Activated T-cell treated with anti-CD3 and anti-CD28 coated beads for 1 hour (primary cell): ENCODE measurements at places on chromosomes 7 and 10.

GRCh38 chr7:73431041-73431835 is 2.3 kb upstream of the FZD9 start:
- DNase-seq: no peak

- DNase-seq: no peak
Observed at GRCh38 chr7:117470777-117471176, 9.0 kb upstream of the CFTR start.

DNA sequence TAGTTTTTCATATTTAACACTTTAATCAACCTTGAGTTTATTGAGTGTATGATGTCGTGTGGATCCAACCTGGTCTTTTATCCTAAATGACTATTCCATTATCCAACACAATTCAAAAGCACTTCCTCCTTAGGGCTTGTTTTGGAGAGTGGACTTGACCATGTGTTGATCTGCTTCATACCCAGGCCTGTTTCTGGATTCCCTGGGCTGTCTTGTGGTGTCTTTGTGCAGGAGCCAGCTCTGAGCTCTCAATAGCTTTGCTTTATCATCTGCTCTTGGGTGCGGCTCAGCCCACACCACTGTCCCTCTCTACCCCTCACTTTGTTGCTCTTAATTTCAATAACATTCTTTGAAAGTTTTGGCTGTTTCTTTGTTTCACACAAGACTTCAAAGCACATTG is 70.9 kb upstream of the CHST15 start:
- no peak for DNase-seq

DNA sequence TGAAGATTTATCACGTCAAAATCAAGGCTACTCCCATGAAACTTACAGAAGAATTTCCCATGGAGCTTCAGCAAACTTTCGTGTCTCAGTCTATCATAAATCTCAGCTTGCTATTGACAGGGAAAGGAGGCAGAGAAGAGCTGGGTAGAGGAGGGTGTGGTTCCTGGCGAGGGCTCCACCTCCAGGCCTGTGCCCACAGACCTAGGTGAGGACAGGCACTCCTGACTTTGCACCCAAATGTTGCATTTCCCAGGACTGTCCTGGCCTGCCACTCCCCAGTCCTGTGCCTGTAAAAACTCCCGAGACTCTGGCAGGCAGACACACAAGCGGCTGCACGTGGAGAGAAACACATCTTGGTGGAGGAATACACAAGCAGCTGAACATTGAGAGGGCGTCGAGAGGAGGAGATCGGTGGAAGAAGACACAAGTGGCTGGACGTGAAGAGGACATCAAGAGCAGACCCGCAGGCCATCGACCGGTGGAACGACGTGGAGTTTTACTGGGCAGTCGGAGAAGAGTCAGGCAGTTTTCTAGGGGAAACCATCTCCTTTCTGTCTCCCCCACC is 145.1 kb downstream of the CTNNA3 start:
- DNase-seq: no peak

DNA sequence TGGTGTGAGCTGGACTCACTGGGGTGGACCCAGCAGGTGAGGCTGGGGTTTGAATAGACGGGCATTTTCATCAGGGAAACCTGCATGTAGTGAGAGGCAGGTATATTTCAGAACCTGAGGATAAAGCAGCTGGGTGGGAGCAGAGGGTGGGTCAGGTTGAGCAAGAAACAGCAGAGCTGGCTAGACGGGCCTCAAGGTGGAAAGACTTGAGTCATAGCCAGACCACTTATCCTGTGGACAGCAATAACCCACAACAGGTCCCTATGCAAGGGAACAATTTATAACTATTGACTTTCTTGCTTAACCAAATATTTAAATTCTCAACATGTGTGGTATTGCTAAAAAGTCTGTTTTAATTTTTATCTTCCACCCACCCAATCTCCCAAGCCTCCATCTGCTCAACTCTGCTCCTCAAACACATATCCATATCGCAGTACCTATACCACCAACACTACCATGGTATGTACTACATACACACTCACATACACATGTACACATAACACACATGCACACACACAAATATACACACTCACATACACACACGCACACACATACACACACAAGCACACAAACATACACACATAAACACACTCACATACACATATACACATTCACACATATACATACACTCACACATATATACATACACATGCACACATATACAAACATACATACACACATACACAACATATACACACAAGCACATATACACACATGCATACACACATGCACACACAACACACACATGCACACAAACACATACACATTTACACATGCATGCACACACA is 129.0 kb upstream of the C7orf33 start:
- no peak for DNase-seq

DNA sequence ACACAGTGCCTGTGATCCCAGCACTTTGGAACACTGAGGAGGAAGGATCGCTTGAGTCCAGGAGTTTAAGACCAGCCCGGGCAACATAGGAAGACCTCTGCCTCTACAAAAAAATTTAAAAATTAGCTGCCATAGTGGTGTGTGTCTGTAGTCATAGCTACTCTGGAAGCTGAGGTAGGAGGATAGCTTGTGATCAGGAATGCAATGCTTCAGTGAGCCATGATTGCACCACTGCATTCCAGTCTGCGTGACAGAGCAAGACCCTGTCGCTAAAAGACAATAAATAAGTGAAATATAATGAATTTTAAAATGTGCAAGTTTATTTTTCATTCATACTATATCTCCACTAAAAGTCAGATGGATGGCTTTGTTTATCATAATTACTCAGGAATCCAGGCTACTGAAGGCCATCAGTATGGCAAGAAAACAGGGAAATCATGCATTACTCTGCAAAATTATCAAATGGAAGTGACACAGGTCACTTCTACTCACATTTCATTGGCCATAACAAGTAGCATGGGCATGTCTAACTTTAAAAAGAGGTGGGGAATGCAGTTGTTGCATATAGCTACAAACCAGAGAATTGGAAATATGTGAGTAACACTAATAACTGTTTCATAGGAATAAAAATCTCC is 32.9 kb upstream of the FAM3C start:
- DNase-seq: no peak

- peak; percentile 33 for DNase-seq
Observed at GRCh38 chr7:28078036-28078901, 102.3 kb downstream of the JAZF1 start.

DNA sequence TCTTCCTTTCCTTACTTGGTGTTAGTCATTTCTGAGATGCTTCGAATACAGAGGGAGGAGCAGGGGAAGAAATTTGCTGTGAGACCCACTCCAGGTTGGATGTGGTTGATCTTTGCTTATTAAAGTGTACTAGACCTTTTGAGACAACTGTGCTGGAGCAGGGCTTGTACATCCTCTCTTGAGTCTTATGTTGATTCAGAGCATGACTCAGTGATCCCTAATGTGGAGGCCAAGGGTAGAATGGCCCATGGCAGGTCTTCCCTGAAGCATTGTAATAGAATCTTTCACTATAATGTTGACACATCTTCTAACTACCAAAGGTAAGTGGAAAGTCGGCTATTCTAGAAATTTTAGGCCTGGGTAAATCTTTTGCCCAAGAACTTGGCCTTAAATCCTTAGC is 17.0 kb upstream of the SFR1 start:
- no peak for DNase-seq

GRCh38 chr10:132975831-132976682 is 33.7 kb upstream of the CFAP46 start:
- DNase-seq: no peak

GRCh38 chr7:4014346-4015050 is 667.6 kb upstream of the FOXK1 start:
- no peak for DNase-seq

DNA sequence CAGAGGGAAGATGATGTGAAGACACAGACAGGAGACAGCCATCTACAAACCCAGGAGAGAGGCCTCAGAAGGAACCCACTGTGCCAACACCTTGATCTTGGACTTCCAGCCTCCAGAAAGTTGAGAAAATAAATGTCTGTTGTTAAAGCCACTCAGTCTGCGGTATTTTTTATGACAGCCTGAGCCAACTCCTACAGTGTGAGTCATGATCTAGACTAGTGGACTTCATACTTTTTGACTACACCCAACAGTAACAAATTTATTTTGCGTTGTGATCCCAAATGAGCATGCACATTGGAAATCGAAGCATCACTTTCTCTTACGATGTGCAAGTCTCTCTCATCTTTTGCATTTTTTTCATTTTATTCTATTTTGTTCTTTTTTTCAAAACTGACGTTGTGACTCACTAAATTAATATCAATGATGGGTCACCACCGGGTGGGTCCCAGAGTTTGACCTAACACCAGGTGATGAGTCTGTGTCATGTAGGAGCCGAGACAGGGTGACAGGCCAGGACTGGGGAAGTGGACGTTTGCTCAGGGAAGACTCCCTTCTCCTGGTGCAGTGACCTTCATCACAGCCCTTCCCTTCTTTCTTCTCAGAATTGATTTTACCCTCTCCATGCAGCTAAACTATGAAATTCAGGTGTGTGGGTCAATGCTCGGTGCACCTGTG is 28.9 kb downstream of the PHYH start:
- no peak for DNase-seq

GRCh38 chr7:129532375-129532774 is 30.0 kb downstream of the SMKR1 start:
- DNase-seq: no peak

DNA sequence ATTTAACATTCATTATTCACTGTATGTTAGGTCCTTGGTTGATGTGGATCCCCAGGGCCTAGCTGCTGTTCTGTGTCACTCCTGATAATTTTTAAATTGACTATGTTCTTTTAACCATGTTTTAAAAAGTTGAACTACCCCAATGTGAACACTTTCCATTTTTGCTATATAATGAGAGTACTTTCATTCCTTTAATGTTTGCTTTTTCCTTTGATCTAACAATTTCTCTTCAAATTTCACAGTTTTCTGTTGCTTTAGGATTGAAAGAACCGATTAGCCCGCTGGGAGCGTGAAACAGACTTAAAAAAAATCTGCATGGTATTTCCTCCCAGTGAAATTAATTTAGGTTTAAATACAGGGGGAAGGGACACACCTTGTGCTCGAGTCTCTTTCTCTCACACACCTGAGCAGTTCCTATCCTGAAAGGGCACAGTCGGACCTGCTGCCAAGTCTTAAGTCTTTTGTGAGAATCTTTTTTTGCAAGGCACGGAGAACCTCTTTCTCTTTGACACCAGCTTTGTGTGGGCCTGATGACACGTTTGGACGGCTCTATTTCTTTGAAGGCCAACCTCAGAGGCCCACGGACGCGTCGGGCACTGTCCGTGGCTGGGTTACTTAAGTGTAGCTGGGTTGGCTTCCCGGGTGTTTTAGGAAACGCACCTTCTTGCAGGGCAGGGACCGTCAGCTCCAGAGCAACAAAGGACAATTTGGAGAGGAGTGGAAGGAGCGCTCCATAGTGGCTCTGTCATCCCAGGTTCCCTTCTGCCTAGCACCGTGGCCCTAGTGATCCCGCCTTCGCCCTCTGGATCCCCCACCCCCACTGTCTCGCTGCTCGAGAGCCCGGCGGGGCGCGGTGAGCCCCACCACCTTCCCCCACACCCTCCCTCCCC is 1.0 kb upstream of the CHN2 start:
- no peak for DNase-seq

DNA sequence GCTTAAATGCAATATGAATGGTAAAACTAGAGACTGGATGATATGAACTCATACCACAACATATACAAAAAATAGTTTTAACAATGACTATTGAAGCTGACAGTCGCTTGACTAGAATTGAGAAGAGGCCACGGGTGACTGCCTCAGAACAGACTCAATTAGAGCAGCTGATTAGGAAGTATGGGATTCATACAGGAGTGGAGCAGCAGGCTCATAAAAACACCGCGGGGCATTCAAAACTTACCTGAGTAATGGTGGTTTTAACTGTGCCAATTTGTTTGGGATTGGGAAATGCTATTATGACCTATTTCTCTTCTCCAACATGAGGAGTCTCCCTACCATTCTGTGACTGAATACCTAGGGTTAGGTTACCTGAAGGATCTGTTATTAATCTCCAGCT is 2.1 kb downstream of the CADPS2 start:
- DNase-seq: no peak

GRCh38 chr10:28200775-28201174 is 102.1 kb downstream of the MPP7 start:
- no peak for DNase-seq

DNA sequence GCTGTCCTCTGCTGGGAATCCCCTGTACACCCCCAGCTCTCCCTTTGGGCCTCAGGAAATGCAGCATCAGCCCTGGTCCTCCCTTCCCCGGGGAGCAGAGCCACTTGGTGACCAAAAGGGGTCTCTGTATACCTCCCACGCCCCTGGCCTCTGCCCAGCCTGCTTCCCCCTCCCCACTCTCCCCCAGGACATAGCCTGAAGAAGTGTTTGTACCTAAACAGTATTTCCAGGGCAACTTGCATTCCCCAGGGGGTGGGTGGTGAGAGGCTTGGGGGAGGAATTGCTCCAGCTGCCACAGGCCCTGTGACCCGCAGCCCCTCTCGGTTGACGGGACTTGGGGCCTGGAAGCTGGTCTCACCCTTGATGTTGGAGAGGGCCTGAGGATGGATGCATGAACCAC is 39.3 kb downstream of the TMEM270 start:
- no peak for DNase-seq

DNA sequence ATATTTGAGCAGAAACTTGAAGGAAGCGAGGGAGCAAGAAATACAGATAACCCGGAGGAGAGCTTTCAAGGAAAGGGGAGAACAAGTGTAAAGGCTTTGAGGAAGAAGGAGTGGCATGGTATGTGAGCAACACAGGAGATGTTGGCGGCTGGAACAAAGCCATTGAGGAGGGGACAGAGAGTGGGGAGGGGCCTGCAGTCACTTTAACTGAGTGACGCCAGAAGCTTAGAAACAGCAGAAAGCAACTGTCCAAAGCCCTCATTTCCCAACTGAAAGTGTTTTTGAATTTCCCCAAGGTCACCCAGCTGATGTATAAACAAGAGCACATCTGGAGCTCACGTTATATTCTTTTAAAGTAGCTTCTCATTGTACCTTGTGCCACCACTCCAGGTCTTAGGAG is 19.1 kb downstream of the AUTS2 start:
- DNase-seq: no peak

GRCh38 chr7:51482976-51483375 is 166.4 kb upstream of the COBL start:
- no peak for DNase-seq

DNA sequence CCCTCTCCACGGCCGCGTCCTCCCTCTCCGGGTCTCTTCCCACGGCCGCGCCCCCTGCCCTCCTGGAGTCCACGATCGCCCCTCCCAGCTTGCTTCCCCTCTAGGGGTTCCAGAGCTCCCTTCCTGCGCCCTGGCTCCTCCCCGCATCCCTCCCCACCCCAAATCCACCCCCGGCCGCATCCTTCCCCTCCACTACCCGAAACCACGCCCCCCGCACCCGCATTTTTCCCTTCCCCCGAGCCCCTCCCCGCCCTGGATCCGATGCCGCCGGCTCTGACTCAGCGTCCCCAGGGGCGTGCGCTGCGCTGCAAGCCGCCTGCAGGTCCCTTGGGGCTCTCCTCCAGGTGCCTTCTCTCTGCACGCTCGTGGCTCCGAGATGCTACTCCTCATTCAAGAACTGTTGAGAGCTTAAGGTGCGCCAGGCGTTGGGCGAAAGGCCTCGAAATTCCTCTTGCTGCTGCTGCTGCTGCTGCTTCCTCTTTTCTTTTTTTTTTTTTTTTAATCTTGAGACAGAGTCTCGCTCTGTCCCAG is 372 bp upstream of the TMEM130 start:
- DNase-seq: peak; percentile 48
